ENCODE measurements at places on chromosomes 7 and 10. TPM values are rescaled to one million over a fixed set of nuclear protein-coding genes. Genes with fewer than 3 reads are reported as not detected.

SUN3 gene
- not detected for total RNA-seq

ABCC2 gene
- 64.0 TPM for total RNA-seq

CAMK2B gene
- total RNA-seq = 7.6 TPM

MYH16 gene
- not detected for total RNA-seq

TMEM270 gene
- total RNA-seq = not detected

OR2A12 gene
- total RNA-seq = not detected

HMX3 gene
- total RNA-seq = not detected

HOXA2 gene
- total RNA-seq = 26.8 TPM

MAT1A gene
- 0.63 TPM for total RNA-seq

GPR146 gene
- 1.2 TPM for total RNA-seq

DNA sequence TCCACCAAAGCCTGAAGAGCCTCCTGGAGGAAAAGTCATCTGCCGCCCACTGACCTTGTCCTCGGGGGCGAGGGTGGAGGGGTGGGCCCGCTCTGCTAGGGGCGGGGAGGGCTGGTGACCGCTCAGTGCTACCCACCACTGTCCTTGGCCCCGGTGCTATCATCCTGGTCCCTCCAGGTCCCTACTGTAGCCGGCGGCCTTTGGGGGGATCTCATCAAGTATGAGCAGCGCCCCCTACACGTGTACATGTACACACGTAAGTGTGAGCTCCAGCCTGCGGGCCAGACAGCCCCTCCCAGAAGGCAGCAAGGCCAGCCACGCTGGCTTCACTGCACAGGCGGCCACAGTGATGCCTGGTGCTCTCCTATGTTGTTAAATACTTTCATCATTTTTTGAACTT lies 19.6 kb downstream of the TTYH3 start:
- H3K4me3 ChIP-seq = no peak overlapping the region
- H3K4me1 ChIP-seq = no peaks in the 10 kb centered on the region
- no peaks in the 10 kb centered on the region for H3K36me3 ChIP-seq
- no peak overlapping the region for H3K27ac ChIP-seq

- no peak for DNase-seq
- H3K36me3 ChIP-seq = no peaks in the 10 kb centered on the region
- no peaks in the 10 kb centered on the region for H3K27me3 ChIP-seq
- H3K4me1 ChIP-seq = no peaks in the 10 kb centered on the region
Observed at GRCh38 chr10:200405-200804, 65.2 kb downstream of the ZMYND11 start.

DNA sequence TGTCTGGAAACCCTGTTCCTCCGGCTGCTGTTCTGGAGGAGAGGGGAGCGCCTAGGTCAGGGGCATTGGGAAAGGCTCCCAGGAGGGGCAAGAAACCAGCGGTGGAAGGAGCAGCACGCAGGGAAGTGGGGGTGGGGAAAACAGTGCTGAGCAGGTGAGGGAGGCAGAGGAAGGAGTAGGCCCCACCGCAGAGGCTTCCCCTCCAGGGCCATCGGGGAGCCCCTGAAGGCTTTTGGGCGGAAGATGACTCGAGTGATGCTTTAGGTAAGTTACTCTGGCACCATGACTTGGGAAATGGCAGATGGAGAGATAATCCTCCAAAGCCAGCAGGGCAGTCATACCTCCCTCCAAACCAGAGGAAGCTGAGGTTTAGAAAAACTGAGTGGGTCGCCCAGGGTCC lies 106.5 kb upstream of the ANLN start:
- DNase-seq = no peak
- H3K4me3 ChIP-seq = no peak overlapping the region
- H3K27me3 ChIP-seq = peaks cover 15% of the 10 kb centered on the region
- no peak overlapping the region for H3K27ac ChIP-seq
- H3K4me1 ChIP-seq = peaks cover 51% of the 10 kb centered on the region

GRCh38 chr7:5083311-5083711 lies 37.7 kb downstream of the RBAK start:
- no peak overlapping the region for H3K27ac ChIP-seq
- no peak overlapping the region for H3K4me3 ChIP-seq
- H3K36me3 ChIP-seq = no peaks in the 10 kb centered on the region

DNA sequence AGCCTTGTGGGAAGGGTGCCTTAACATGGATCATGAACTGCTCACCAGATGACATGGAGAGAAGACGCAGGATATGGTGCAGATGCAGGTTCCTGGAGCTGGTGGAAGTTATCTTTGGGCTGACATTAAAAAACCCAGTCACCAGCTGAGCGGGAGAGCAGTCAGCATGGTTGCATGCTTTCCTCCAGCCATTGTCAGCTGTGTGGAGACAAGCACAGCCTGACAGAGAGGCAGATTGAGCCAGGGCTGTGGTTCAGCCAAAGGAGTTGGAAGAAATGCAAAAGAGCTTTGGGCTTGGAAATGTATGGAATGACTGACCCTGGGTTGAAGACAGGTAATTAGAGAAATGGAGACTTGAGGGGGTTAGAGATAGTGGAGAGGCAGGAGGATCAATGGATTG lies 79.7 kb downstream of the CPVL start:
- peaks cover 6% of the 10 kb centered on the region for H3K36me3 ChIP-seq
- H3K27me3 ChIP-seq = no peaks in the 10 kb centered on the region
- no peak overlapping the region for H3K4me3 ChIP-seq
- H3K4me1 ChIP-seq = peaks cover 22% of the 10 kb centered on the region
- H3K27ac ChIP-seq = no peak overlapping the region
- no peak for DNase-seq

GRCh38 chr10:86191166-86191565 lies 175.4 kb downstream of the GRID1 start:
- DNase-seq = no peak
- no peaks in the 10 kb centered on the region for H3K4me1 ChIP-seq
- H3K27ac ChIP-seq = no peak overlapping the region
- no peak overlapping the region for H3K4me3 ChIP-seq
- peaks cover 15% of the 10 kb centered on the region for H3K27me3 ChIP-seq

- H3K36me3 ChIP-seq = no peaks in the 10 kb centered on the region
- H3K4me3 ChIP-seq = peak overlapping the region; percentile 84
- no peak overlapping the region for H3K27ac ChIP-seq
- no peak for DNase-seq
Observed at GRCh38 chr7:44322631-44323363, 2.6 kb downstream of the CAMK2B start.

DNA sequence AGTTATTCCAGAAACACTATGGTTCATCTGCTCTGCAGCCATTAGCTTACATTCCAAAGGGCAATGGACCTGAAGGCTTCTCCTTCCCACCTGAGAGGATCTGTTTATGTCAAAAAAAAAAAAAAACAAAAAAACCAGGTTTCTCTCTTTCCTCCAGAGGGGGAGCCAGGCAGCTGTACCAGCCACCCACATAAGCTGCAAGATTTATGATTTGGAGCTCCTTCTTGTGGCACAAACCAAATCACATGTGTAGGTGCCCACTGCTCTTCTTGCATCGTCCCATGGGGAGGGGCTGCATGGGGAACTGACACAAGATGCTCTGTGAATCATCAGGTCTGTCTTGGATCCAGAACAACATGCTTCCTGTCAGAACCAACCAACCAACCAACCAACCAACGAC lies 231.6 kb upstream of the IGFBP3 start:
- no peaks in the 10 kb centered on the region for H3K36me3 ChIP-seq
- no peak for DNase-seq
- no peak overlapping the region for H3K27ac ChIP-seq
- H3K4me1 ChIP-seq = no peaks in the 10 kb centered on the region
- no peak overlapping the region for H3K4me3 ChIP-seq

DNA sequence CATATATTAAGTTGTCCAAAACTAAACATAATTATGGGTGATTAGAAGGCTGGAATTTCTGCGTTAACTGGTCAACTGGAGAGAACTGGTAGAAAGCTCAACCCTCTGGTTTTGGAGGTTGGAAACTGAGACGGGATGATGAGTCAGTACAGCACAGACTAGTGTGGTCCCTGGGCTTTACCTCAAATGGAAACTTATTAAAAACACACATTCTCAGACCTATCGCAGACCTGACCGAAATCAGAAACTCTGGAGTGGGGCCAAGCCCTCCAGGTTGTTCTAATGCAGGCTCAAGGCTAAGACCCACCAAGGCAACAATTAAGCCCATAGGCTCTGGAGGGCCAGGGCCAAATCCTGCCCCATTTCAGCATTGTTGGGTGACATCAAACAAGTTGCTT lies 136.9 kb downstream of the KCNMA1 start:
- no peak overlapping the region for H3K27ac ChIP-seq
- no peak for DNase-seq
- peaks cover 26% of the 10 kb centered on the region for H3K4me1 ChIP-seq
- H3K4me3 ChIP-seq = no peak overlapping the region
- no peaks in the 10 kb centered on the region for H3K36me3 ChIP-seq
- peaks cover 5% of the 10 kb centered on the region for H3K27me3 ChIP-seq

DNA sequence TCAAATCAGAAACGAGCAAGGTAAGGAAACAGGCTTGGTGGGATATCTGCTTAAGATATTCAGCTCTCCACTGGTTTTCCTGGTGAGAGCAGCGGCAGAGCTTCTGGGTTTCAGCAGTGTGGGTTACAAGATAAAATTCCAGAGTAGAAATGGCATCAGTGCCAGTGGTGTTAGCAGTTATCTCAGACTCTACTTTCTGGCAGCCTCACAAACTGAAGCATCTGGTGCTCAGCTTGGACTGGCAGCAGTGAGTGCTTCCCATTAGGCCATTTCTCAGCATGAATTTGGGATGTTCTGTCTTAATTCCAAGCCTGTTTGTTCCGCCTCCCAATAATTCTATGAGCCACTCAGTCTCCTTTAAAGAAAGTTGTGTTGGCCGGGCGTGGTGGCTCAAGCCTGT lies 6.9 kb upstream of the GSTO2 start:
- peaks cover 11% of the 10 kb centered on the region for H3K4me1 ChIP-seq
- H3K27me3 ChIP-seq = no peaks in the 10 kb centered on the region
- no peak for DNase-seq
- H3K27ac ChIP-seq = no peak overlapping the region
- peaks cover 23% of the 10 kb centered on the region for H3K36me3 ChIP-seq

DNA sequence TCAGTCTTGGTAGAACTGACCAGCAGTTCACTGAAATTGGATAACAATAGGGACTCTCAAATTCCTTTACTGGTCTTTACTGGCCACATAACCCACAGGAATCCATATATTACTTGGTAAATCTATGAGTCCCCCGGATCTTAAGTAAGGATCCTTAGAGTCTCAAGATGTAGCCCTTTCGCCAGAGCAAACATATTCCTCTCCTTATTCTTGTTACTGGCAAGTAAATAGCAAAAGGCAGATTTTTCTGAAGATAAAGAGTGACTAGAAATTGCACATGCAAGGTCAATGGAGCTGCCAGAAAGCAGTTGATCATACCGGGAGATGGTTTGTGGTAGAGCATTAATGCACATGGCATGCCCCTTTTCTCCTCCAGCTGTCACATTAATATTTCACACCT lies 283.0 kb downstream of the HDAC9 start:
- H3K27ac ChIP-seq = no peak overlapping the region
- no peak overlapping the region for H3K4me3 ChIP-seq
- H3K36me3 ChIP-seq = no peaks in the 10 kb centered on the region

DNA sequence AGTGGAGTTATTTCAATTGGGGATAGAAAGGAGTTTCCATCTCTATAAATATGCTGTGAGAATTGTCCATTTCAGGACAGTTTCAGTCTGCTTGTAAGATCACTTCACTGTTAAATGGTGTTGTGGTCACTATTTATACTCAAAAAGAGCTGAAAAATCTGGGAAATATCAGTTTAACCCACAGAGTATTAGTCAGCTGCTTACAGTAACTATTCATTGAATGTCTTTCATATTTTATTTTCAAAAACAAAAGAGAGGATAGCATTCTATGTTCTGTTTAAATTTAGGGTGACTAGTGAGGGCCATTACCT lies 85.4 kb upstream of the PLXDC2 start:
- no peak for DNase-seq
- H3K27me3 ChIP-seq = no peaks in the 10 kb centered on the region
- H3K4me3 ChIP-seq = no peak overlapping the region
- no peaks in the 10 kb centered on the region for H3K36me3 ChIP-seq
- H3K27ac ChIP-seq = no peak overlapping the region

- peak overlapping the region; percentile 2 for H3K4me3 ChIP-seq
- no peaks in the 10 kb centered on the region for H3K36me3 ChIP-seq
- H3K27ac ChIP-seq = no peak overlapping the region
Observed at GRCh38 chr10:113410618-113411017, 142.2 kb upstream of the HABP2 start.

DNA sequence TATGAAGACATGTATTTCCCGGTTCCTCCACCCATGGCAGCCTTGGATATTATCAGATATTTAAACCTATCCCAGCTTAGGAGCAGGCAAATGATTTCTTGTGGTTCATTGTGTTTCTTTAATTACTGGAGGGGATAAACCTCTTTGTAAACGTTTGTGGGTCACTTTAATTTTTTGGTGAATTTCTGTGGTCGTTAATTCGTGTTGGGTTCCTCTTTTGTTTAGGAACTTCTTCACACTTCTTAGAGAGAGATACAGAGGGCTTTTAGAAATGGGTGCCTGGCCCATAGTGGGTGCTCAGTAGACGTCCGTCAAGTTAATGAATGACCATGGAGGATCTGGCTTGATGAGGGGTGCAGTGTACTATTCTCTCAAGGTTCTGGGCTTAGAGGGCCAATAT lies 27.2 kb upstream of the NUB1 start:
- H3K27ac ChIP-seq = no peak overlapping the region
- no peaks in the 10 kb centered on the region for H3K36me3 ChIP-seq
- H3K27me3 ChIP-seq = peaks cover 3% of the 10 kb centered on the region
- H3K4me1 ChIP-seq = no peaks in the 10 kb centered on the region
- H3K4me3 ChIP-seq = no peak overlapping the region
- no peak for DNase-seq

DNA sequence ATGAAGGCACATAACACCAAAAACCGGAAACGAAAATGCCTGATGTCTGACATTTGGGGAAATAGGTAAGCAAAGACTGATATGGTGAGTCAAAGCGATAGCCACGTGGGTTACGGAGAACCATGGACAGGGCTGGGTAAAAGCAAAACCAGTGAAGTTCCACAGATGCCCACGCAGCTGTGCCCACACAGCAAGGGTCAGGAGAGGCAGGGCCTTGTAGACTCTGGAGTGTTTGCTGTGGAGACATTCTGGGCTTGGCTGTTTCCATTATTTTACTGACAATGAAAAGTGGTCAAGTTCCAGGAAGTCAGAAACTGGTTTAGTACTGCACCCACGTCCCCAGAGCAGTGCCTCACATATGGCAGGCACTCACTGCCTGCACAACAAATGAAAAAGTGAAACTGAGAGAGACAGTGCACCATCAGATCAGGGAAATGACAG lies 148.7 kb downstream of the ZMYND11 start:
- no peak for DNase-seq
- H3K36me3 ChIP-seq = peaks cover 50% of the 10 kb centered on the region
- no peak overlapping the region for H3K27ac ChIP-seq
- no peaks in the 10 kb centered on the region for H3K4me1 ChIP-seq

- no peaks in the 10 kb centered on the region for H3K36me3 ChIP-seq
- no peak overlapping the region for H3K27ac ChIP-seq
- H3K4me3 ChIP-seq = no peak overlapping the region
- DNase-seq = no peak
Observed at GRCh38 chr10:105148921-105149320, 507.8 kb downstream of the SORCS3 start.

GRCh38 chr10:24727786-24728185 lies 4.1 kb upstream of the ARHGAP21 start:
- H3K36me3 ChIP-seq = no peaks in the 10 kb centered on the region
- no peaks in the 10 kb centered on the region for H3K4me1 ChIP-seq
- H3K27ac ChIP-seq = no peak overlapping the region
- no peak overlapping the region for H3K4me3 ChIP-seq
